ENCODE measurements at places on chromosomes 6 and 20.

DNA sequence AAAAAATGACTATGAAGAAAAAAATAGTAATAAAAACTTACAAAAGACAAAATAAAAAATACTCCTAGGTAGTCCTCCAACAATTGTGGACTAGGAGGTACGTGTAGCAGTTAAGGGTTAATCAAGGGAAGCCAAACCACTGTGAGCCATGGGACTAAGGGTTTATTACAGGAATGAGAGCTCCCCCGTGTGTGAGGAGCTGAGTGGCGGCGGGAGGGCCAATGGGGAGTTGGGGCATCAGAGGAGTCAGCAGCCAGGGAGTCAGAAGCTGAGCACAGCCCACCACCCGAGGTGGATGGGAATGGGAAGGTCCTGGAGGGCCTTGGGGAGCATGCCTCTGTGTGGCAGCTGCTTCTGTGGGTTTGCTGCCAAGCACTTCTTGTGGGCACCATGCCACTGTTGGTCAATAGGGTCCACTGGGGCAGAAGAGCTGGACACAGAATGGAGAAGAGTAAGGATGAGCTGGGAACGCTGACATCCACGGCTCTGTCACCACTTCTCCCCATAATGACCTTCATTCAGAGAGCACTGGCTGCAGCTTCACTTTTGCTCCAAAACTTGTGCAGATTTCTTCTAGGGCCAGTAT is 373.3 kb downstream of the CDKAL1 start:
- DNase-seq = no peak

- DNase-seq = no peak
Observed at GRCh38 chr6:13846841-13847240, 32.5 kb upstream of the MCUR1 start.

DNA sequence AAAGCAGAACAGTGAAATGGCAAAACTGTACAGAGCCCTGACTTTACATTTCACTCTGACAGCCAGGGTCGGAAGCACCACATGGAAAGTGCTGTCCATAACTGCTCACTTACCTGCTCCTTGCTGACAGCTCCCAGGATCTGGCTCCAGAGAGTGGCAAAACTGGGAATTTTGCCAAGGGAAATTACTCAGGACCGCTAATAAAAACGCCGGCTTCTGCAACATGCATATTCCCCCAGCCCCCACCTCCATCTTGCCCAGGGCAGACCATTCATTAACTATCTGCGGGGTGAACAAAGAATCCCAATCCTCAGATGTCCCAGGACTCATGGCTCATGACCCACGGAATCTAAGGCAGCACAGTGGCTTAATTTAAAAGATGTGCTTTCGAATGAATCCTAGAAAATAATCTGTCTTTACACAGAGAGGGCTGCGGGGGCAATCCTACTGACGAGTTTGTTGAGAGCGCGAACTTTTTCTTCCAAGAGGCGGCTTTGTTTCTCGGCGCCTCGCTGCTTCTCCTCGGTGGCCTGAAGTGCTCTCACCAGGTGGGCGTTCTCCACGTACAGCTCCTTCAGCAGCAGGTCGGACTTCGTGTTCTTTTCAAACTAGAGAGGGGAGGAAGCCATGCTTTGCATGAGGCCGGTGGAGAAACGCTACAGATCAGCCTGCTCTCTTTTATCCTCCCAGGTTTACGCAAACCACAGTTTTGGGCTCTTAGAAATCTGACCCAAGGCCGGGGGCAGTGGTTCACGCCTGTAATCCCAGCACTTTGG is 45.8 kb downstream of the GINS1 start:
- DNase-seq = no peak

DNA sequence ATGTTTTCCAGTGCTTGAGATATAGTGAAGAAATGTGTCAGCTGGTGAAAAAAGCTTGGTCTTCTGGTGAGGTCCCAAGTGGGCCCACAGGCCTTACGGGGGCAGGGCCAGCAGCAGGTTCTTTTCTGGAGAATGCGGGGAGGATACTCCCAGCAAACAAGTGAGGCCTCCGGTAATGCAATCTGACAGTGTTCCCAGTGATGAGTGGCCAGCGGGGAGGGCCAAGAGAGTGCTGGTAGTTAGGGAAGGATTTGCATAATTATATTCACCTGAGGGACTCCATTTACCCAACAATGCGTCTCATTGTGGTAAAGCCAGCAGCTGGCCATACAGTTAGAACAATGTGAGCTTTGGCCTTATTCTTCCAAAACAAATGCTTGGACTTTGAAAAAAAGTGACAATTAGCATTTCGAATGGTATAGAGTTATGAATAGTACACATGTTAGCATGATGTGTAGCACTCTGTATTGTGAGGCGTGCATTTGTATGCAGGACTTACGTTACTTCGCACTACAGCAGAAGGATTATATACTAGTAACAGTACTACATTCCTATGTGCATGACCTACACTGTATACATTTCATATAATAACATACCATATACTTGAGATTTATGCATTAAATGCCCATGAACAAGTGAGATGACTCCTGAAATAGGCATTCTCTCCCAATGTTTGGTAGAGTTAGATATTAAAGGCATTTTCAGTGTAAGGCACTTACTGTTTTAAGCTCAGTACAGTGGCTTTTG is 69.8 kb downstream of the MYB start:
- peak; percentile 28 for DNase-seq

GRCh38 chr20:47318586-47319516 is 37.6 kb downstream of the ZMYND8 start:
- peak; percentile 61 for DNase-seq
